ENCODE measurements at places on chromosomes 11 and 22. TPM values are rescaled to one million over a fixed set of nuclear protein-coding genes. Genes with fewer than 3 reads are reported as not detected.

DNA sequence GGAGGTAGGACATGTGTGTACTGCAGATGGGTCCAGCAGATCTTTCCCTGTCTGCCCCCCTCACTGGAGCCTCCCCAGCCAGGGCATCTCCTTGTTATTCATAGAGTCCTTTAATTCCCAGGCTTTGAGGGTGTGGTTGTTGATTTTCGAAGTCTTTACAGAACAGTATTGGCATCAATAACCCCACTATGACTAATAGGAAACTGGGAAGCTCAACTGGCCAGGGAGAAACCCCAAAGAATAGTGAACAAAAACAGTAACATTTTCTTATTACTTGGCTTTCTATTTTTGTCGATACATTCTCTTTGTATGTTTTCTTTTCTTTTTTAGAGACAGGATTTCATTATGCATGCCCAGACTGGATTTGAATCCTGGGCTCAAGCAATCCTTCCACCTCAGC, 57.9 kb downstream of the NF2 start:
- H3K4me3 ChIP-seq = no peak overlapping the region
- no peak overlapping the region for H3K27ac ChIP-seq
- H3K4me1 ChIP-seq = no peaks in the 10 kb centered on the region

DNA sequence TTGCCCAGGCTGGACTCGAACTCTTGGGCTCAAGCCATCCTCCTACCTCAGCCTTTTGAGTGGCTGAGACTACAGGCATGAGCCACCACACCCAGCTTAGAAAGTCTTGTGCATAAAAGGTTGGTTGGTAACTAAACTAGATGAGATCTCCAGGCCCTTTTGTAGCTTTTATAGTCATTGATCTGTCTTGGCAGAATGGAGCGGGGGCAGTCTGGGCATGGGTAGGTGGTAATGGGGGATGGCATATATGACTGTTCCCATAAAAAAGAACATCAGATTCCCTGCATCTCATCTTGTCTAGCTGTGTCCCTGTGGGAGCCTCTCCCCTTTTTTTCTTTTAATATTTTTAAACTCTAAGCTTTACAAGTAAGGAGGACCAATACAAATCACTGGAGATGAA, 30.2 kb downstream of the ABCC8 start:
- no peak for DNase-seq
- H3K27ac ChIP-seq = no peak overlapping the region
- H3K4me3 ChIP-seq = no peak overlapping the region
- H3K36me3 ChIP-seq = no peaks in the 10 kb centered on the region
- peaks cover 100% of the 10 kb centered on the region for H3K27me3 ChIP-seq
- H3K4me1 ChIP-seq = no peaks in the 10 kb centered on the region

GRCh38 chr11:94066901-94067429, 45.8 kb downstream of the HEPHL1 start:
- H3K27me3 ChIP-seq = no peaks in the 10 kb centered on the region
- DNase-seq = no peak
- H3K27ac ChIP-seq = no peak overlapping the region
- H3K36me3 ChIP-seq = no peaks in the 10 kb centered on the region

- H3K27ac ChIP-seq = no peak overlapping the region
- peaks cover 33% of the 10 kb centered on the region for H3K27me3 ChIP-seq
- H3K4me1 ChIP-seq = no peaks in the 10 kb centered on the region
Measured at GRCh38 chr22:49305214-49305965, 522.3 kb downstream of the BRD1 start.

The APOA4 gene
- total RNA-seq = not detected

The C11orf65 gene
- total RNA-seq = not detected

Measured in Calu3 (cell line).